ENCODE measurements at places on chromosomes 13 and 19.

DNA sequence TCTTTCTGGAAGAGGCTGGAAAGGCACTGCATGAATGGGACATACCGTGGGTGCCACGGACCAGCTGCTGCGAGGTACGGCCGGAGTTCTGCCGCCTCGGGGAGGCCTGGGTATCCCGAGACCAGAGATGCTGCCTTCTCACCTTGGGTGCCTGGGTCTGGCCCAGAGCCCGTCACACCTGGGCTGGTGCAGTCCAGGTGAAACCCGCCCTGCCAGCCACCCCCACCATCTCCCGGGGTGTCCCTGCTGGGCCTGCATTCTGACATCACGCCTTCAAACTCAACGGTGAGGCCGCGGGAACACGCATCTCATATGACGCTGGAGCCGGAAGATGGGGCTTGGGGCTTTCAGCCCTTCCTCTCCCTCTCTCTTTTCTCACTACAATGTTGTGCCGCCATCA, 98.0 kb downstream of the GADD45B start:
- no peak for DNase-seq

DNA sequence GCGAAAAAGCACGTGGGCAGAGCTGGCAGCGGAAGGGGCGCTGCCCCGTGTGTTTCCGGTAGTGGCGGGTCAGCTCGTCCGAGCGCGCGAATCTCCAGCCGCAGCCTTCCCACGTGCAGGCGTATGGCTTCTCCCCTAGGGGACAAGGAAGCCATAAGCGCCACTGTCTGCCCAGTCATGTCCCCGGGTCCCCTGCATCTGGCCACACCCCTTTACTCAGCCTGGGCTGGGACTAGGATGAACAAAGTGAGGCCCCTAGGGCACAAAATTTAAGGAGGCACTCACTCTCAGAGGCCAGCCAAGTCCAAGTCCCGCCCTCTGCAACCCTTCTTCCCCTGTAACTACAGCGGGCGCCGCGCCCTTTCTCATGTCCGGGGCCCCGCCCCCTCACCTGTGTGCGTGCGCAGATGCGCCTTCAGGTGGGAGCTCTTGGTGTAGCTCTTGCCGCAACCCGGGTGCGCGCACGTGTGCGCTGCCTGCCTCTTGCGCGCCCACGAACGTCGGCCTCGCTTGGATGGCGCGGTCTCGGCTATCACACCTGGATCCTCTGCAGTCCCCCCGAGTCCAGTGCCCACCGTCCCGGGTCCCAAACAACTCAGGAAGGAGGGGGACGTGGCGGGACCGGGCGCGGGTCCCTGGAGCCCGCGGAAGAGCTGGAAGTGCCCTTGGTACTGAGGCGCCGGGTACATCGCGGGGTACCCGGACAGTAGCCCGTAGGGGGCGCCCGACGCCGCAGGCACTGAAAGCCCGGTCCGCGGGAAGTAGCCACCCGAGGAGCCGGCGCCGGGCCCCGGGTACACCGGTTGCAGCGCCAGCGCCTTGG, 1.9 kb downstream of the KLF1 start:
- DNase-seq: no peak

GRCh38 chr13:74769333-74769732, 635.1 kb upstream of the KLF12 start:
- no peak for DNase-seq

- no peak for DNase-seq
Observed at GRCh38 chr19:45768655-45768983, 433 bp downstream of the SIX5 start.

- DNase-seq: no peak
Observed at GRCh38 chr13:74131227-74131626, 3.0 kb downstream of the KLF12 start.

- DNase-seq: no peak
Observed at GRCh38 chr19:366951-367350, 22.4 kb upstream of the MIER2 start.

DNA sequence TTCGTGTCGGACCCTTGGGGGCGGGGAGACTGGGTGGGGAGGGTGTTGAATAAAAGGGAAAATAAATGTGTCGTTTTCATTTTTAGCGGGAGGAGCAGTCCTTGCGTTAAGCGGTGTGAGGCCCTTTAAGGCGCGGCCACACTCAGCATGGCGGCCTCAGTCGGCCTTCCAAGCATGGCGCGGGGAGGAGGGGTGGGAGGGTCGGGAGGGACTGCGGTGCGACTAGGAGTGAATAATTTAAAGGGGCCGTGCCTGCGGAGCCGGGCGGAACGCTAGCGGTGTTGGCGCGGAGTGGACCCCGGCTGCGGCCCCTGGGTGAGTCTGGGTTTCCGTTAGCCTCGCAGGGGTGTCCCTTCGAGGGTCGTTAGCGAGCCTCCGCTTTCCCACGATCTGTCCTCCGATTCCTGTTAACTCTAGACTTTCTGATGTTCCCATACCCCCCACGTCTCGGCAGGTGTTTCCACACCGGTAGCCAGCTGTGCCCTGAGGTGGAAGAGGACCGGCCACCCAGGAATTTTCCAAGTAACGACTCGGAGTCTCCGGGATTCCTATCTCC, 1.5 kb upstream of the PNPLA6 start:
- DNase-seq: no peak

- no peak for DNase-seq
Observed at GRCh38 chr13:30332456-30333143, 25.2 kb upstream of the KATNAL1 start.

DNA sequence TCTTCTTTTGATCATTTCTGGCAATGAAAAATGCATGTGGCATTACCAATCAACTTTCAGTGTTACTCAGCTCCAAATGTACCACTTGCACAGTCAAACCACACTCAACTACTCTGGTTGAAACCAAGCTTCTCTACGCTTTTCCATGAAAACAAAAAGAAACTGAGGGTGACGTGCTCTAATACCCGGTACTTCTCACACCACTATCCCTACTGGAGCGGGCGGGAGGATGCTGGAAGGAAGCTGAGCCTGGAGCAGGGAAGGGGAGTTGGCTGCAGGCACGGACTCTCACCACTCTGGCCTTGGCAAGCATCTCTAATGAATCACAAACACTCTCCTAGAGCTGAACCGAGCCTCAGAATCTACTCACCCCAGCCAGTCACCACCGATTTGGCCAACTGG, 48.2 kb downstream of the STK24 start:
- DNase-seq: no peak

- no peak for DNase-seq
Observed at GRCh38 chr19:6229951-6230712, 49.6 kb downstream of the MLLT1 start.

GRCh38 chr19:51325161-51325976, 13.9 kb downstream of the IGLON5 start:
- DNase-seq: no peak

GRCh38 chr19:4198467-4199126, 16.1 kb downstream of the ANKRD24 start:
- no peak for DNase-seq

- no peak for DNase-seq
Observed at GRCh38 chr13:98803921-98804320, 51.4 kb upstream of the SLC15A1 start.

- DNase-seq: no peak
Observed at GRCh38 chr19:41694196-41694595, 6.1 kb upstream of the CEACAM7 start.

DNA sequence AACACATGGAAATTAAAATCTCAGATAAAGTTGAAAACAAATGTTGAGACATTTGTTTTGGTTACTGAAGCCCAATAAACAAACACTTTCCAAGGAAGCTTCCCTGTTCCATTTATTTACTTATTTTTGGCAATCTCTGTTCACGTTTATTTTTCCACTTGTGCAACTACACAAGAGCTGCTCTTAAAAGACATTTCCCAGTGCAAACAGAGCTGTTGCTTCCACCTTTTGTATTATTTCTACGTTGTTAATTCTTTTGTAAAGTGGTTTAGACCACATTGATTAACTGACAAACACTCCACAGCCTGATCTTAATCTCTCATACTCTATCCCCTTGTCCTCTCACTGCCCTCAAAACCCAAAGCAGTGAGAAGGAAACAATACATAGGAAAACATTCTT, 757.6 kb downstream of the LIG4 start:
- no peak for DNase-seq

- DNase-seq: no peak
Observed at GRCh38 chr19:51157265-51157664, 15.2 kb downstream of the SIGLEC7 start.

GRCh38 chr19:48770266-48770665, 14.9 kb downstream of the FGF21 start:
- no peak for DNase-seq

- DNase-seq: no peak
Observed at GRCh38 chr13:107767119-107767518, 448.2 kb downstream of the LIG4 start.

DNA sequence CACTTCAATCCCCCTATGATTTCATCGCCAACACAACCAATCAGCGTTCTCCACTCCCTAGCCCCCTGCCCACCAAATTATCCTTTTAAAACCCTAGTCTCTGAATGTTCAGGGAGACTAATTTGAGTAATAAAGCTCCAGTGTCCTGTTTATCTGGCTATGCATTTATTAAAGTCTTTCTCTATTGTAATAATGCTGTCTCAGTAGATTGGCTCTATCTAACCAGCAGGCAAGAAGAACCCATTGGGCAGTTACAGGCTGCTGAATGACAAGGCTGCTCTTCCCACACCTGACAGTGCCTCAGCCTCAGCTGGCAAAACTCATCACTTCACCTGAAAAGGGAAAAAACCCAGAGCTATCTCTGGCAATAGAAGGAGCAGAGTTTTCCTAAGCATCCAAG, 20.2 kb upstream of the CHST8 start:
- DNase-seq: no peak

DNA sequence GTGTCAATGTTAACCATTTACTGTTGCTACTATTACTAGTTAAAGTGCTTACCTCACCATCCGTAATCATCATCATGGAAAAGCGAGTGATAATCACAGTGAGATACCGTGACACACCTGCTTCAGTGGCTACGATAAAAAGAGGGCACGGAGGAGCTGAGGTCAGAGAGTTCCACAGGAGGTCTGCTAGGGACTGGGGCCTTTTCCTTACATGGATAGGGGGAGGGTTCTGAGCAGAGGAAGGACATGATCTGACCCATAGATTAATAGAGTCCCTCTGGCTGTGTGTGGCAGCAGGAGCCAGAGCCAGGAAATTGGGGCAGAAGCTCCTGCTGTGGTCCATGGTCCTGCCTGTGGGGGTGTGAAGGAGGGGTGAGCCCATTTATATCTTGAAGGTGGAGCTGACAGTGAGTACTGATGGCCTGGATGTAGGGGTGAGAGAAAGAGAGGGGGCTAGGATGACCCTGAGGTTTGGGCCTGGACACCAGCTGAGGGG, 136.7 kb downstream of the SIPA1L3 start:
- DNase-seq: no peak

GRCh38 chr19:4068047-4068966, 1.6 kb upstream of the ZBTB7A start:
- DNase-seq: no peak

- no peak for DNase-seq
Observed at GRCh38 chr13:110161112-110161882, 145.7 kb downstream of the COL4A1 start.

GRCh38 chr13:48266150-48266549, 33.1 kb downstream of the ITM2B start:
- no peak for DNase-seq

DNA sequence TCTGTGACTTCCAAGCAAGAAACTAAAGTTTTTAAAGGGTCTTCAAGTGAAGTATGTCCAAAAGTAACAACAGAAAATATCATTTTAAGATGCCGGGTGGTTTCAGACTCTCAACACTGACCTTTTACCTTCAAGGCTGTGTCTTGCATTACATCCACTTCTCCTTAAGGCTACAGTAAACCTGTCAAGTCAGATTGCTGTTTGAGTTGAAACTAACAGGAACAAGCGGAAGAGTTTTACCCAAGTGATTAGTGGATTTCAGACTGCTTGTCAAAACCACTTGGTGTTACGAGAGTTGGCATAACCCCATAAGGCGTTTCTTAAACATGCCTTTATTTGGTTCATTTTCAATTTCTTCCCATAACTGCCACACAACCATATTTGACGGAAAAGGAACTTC, 283.1 kb downstream of the DCT start:
- DNase-seq: no peak
